Esophagus muscularis mucosa (tissue), 4 donors: ENCODE measurements at places on chromosomes 6 and 20.

DNA sequence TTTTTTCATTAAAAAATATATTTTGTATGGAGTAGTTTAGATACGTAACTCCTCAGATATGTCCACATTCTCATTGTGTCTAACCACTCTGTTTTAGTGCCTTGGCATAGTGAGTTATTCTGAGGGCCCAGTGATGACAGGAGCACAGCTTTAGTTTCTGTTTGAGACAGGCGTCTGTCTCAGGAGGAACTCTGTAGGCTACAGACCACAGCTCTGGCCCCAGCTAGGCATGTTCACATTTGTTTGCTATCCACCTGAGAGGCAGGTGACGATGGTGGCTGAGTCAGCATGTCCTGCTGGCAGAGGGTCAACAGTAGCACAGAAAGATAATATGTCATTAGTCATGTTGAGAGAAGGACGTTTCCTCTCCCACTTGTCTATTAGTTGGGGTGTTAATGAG, 16.3 kb downstream of the LRRC1 start:
- no peak for DNase-seq

GRCh38 chr6:74256781-74257180, 560.8 kb downstream of the CD109 start:
- no peak for DNase-seq

DNA sequence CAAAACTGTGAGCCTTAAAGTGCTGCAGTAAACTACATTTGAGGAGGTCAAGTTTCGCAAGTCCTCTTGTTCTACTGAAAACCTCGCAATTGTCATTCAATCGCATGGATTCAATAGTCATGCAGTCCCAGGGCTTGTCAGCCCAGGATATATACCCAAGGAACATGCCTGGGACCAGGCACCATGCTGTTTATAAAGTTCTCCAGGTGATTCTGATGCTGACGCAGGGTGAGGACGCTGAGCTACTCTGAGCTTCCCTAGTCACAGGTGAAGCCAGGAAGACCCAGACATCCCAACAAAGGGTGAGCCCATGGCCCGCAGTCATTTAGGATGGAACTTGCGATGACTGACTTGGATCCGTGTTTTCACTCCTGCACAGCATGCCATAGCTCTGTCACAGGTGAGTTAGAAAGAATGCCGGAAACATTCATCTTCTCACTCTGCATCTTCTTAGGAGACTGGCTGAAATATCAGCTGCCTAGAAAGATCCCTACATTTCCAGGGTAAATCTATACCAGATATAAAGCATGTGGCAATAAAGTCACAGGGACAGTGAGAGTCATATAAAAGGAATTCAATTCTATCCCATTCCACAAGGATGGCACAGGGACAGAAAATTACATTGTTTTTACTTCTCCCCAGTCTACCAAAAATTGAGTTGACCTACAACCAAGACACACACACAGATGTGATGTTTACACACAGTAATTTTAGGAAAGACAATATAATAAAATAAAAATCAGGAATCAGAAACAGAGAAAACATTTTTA, 27.0 kb upstream of the SSTR4 start:
- DNase-seq: no peak

GRCh38 chr6:39113788-39114187, 1.2 kb downstream of the SAYSD1 start:
- no peak for DNase-seq

GRCh38 chr20:5833309-5833941, 83.2 kb downstream of the SHLD1 start:
- no peak for DNase-seq

DNA sequence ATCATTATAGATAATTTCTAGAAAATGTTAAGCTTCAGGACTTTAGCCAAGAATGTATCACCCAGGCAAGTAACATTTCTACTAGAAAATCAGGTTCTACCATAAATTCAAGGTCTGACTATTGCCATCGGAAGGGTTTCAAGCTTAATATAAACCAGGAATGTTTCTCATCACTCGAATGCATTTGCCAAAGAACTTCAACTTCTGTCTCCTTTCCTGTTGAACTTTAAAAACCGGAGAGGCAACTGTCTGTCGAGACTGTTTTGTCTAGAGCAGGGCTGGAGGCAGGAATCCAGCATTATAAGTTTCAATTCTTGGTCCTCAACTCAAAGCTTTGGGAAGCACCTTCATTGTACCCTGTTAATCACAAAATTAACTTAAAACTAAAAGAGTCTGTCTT, 264.7 kb downstream of the ZNF217 start:
- DNase-seq: no peak

GRCh38 chr20:49571553-49571835, 3.6 kb upstream of the PTGIS start:
- no peak for DNase-seq

GRCh38 chr6:111743360-111743759, 129.9 kb downstream of the FYN start:
- DNase-seq: no peak

DNA sequence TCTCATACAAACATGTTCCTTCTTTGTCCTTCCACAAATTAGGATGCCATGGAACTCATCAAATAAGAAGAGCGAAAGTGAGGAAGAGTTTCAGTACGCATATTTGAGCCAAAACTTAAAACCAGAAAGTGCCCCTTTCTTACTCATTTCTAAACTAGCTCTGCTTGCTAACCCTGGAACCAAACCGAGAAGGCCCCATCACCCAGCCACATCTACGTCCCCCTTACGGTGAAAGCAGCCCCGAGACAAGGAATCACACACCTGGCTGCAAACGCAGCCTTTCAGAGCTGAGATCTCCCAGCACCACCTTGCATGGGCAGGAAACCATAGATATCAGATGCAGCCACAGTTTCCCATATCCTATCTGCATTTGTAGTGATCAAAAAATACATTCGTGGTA, 28.5 kb downstream of the TRERF1 start:
- no peak for DNase-seq

DNA sequence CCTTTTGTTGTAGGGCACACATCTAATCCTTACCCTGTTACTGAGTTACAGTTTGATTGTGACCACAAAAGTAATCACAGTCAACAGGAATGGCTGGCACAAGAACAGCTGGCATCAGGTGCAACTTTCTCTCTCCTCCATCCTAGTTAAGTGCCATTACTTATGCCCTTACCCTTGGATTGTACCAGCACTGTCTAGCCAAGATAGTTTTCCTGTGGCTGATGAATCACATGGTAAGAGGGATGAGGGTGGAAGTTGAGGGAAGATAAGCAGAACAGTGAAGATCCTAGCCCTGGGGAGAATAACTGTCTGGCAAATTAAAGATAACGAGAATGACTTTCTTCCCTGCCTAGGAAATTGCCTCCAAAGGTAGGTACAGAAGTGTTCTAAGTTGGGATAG, 42.0 kb downstream of the RNF217 start:
- DNase-seq: no peak

DNA sequence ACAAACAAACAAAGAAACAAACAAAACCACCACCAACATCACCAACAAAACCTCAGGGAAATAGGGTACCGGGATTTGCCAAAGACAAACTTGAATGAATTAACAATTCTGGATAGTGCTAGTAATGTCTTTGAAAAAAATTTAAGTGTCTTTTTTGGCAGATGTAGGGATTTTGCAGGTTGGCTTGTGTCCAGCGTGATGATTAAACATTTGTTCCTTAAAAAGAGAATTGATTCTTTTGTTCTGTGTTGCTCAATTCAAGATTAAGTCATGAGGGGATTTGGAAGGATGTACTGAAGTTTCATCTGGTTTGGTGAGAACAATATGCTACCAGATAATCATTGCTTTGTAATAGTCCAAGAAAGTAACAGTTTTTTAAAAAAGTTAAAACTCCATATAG, 125.1 kb upstream of the HS3ST5 start:
- DNase-seq: no peak

DNA sequence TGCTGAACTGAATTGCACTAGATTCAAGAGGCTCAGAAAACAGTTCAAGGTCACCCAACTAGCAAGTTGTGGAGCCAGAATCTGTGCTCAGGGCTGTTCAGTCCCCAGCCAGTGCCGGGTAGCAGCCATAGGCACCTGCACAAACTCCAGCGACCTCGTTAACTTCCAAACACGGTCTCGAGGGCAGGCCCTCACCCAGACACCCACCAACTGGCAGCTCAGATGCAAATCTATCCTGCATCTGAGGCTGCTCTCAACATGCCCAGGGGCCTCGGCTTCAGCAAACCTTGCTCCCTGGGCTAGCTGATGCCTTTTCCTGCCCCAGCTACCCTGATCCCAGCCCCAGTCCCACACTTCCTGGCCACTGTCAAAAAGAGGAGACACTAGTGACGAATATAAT, 3.7 kb downstream of the JPH2 start:
- DNase-seq: no peak

GRCh38 chr6:31094389-31094881, 17.9 kb downstream of the C6orf15 start:
- no peak for DNase-seq

GRCh38 chr20:62623488-62624324, 18.6 kb upstream of the SLCO4A1 start:
- DNase-seq: peak; percentile 98

DNA sequence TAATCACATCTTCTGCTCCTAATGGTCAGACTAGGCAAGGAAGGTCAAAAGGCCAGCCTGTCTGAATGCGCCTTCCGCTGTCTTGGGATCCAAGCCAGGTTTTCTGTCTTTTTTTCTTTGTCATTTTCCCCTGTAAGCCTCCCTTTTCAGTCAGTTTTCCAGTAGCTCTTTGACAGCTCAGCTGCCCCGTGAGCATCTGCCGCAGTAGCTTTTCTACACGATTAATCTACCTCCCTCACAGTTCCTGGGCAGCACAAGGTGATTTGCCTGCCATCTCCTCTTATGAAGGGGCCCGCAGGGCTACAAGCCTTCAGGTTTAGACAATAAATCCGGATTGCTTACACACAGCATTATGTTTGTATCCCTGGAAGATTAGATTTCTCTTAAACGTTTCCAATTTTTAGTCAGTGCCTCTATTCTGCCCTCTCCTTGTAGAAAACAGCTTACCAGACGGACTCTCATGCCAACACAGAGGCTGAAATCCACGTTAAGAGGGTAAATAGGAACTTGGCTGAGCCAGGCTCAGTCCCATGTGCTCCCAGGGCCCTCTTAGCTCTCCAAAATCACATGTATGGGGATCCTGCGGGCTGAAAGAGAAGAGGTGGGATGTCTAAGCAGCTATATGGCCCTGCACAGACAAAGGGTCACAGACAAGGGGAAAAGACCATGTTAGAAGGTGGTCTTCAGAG, 77.2 kb downstream of the LY86 start:
- no peak for DNase-seq

- no peak for DNase-seq
Measured at GRCh38 chr20:49461894-49462620, 20.4 kb downstream of the KCNB1 start.

- no peak for DNase-seq
Measured at GRCh38 chr20:62822788-62823651, 6.2 kb downstream of the COL9A3 start.

DNA sequence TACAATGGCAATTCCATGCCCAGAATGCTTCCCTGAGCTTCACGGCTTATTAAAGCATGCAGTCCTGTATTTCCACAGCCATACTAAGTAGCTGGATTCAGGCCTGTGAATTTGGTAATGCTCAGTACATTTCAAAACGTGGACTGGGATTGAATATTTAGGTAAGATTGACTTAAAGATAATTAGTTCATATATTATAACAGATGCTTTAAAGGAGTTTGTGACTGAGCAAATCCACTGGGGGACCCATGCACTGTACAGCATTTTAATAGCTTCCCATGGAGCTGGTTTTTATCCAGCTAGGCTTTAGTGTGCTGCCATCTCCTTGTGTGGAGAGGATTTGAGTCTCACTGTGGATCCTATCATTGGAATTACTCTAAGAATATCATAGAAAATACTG, 420.9 kb upstream of the FLRT3 start:
- DNase-seq: no peak

- peak; percentile 75 for DNase-seq
Measured at GRCh38 chr20:59788196-59788735, 145.2 kb downstream of the SYCP2 start.

DNA sequence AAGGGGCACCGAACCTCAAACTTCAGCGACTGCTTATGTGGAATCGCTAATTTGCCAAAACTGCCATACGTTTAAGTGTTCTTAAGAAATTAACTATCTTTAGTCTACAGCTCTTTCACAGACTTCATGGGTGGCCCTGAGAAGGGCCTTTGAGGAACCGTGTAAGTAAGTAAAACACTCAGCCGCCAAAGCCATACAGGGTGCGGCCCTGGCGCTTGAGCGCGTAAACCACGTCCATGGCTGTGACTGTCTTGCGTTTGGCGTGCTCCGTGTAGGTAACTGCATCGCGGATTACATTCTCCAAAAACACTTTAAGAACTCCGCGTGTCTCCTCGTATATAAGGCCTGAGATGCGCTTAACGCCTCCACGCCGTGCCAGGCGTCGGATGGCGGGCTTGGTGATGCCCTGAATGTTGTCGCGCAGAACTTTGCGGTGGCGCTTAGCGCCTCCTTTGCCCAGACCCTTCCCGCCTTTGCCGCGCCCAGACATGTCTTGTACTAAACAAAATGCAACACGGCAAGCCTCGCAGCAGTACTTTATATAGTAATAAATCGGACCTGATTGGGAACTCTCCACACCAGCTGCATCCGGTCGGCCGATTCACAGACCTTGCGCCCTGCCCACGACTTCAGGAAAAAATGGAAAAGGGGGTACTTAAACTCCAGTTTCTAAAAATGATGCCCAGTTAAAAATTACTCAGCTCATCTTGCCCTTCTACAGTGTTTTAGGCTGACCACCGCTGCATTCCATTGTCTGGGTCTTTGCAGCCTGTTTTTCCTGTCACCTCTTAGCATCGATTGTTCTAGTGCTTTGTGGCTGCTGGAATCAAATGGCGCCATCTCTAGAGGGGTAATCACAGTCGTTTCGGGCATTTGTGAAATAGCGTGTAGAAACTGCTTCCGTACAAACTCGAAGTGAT, 38.9 kb downstream of the OR2B2 start:
- DNase-seq: no peak

DNA sequence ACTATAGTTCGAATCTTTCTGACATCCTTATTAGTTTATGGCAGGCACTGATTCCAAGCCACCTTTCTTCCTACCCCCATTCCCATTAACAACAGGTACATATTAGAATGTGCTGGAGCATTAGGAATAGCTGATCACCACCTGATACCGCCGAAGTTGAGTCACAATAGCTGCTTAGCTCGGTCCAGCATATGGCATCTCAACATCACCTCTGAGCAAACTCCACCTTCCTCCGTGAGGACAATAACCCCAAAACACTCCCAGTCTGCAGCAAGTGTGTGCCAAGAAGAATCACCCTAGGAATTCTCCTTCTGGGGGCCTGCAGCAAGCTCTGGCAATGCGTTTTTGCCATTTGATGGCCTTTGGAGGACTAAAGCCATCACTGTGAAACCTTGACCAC, 8.7 kb downstream of the PMEPA1 start:
- DNase-seq: no peak

DNA sequence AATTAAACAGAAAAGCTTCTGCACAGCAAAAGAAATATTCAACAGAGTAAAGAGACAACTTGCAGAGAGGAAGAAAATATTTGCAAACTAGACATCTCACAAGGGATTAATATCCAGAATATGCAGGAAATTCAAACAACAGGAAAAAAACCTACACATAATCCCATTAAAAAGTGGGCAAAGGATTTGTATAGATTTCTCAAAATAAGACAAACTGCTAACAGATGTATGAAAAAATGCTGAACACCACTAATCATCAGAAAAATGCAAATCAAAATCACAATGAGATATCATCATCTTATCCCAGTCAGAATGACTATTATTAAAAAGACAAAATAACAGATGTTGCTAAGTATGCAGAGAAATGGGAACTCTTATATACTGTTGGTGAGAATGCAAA, 129.6 kb downstream of the SYNDIG1 start:
- DNase-seq: no peak
